ENCODE measurements at places on chromosomes 1 and 21. TPM values are rescaled to one million over a fixed set of nuclear protein-coding genes. Genes with fewer than 3 reads are reported as not detected.

Gene CLCA4
- 639 TPM for total RNA-seq

Gene RGS7
- not detected for total RNA-seq

Gene GPR153
- total RNA-seq: 12.3 TPM

Gene RUNX3
- total RNA-seq: 5.7 TPM

Gene KLHDC9
- total RNA-seq: 1.4 TPM

Gene RXRG
- total RNA-seq: 0.15 TPM

Gene FLAD1
- total RNA-seq: 29.4 TPM

Gene WDR4
- total RNA-seq: 4.1 TPM

Gene GREM2
- 0.56 TPM for total RNA-seq

GRCh38 chr1:61851849-61852669 lies 109.8 kb downstream of the PATJ start:
- no peak overlapping the region for H3K4me3 ChIP-seq
- H3K36me3 ChIP-seq: no peaks in the 10 kb centered on the region
- no peaks in the 10 kb centered on the region for H3K4me1 ChIP-seq
- H3K27ac ChIP-seq: no peak overlapping the region
- no peaks in the 10 kb centered on the region for H3K27me3 ChIP-seq
- DNase-seq: no peak

GRCh38 chr1:42999308-42999707 lies 40.6 kb upstream of the SLC2A1 start:
- no peak overlapping the region for H3K27ac ChIP-seq
- H3K4me1 ChIP-seq: no peaks in the 10 kb centered on the region
- no peaks in the 10 kb centered on the region for H3K36me3 ChIP-seq
- no peak overlapping the region for H3K4me3 ChIP-seq
- H3K27me3 ChIP-seq: no peaks in the 10 kb centered on the region

GRCh38 chr1:233998891-233999290 lies 94.4 kb downstream of the SLC35F3 start:
- H3K27ac ChIP-seq: no peak overlapping the region
- no peak for DNase-seq
- H3K36me3 ChIP-seq: no peaks in the 10 kb centered on the region
- no peaks in the 10 kb centered on the region for H3K4me1 ChIP-seq

DNA sequence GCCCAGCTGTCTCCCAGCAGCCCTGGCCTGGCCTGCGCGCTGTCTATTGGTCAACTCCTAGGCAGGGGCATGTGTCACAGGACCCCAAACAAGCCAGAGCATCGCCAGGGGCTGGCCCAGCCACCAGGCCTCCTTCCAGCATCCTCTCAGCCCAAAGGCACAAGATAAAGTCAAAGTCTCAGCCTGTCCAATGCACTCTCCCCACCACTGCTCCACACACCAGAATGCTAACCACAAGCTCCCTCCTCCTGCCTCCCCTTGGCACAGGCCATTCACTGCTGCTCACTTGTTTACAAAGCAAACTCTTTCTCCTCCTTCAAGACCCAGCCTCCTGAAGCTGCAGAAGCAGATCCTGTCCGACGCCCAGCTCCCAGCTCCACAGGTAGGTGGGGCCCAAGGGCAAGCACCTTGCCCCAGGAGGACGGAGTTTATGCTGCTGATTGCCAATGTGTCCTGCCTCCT lies 133.4 kb downstream of the DMRTB1 start:
- H3K4me1 ChIP-seq: no peaks in the 10 kb centered on the region
- DNase-seq: no peak
- no peaks in the 10 kb centered on the region for H3K27me3 ChIP-seq

DNA sequence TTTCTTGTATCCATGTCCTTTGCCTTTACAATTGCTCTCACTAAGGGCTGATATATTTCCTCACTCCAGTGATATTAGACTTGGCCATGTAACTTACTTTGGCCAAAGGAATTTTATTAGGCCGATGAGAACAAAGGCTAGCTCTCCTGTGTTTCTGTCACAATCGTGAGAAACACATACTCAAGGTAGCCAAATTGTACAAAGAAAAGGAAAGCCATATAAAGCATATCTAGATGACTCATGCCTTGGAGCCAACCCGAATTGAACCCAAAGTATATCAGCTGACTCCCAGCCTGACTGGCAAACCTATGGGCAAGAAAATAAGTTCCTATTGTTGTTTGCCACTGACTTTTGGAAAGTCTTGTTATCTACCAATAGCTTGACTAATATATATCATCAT lies 371.7 kb upstream of the LRRC7 start:
- no peak for DNase-seq
- no peaks in the 10 kb centered on the region for H3K36me3 ChIP-seq
- no peak overlapping the region for H3K4me3 ChIP-seq
- H3K27ac ChIP-seq: no peak overlapping the region
- H3K4me1 ChIP-seq: no peaks in the 10 kb centered on the region
- H3K27me3 ChIP-seq: no peaks in the 10 kb centered on the region

DNA sequence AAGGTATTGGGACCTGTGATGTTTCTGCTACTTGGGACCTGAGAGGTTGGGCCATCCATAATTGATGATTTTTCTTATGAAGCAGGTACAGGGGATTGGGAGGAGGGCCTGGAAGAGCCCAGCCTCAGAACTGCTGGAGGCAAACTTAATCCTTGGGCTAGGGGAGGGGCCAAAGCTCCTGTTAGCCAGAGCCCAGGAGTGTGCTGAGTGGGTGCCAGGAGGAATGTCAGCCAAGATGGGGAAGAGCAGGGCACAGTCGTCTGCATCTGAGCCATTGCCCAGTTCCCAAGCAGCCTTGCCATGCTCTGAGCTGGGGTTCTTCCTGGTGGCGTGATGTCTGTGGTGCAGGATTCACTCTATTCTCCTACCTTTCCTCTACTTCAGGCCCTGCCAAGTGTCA lies 5.8 kb downstream of the MAPKAPK2 start:
- H3K27ac ChIP-seq: no peak overlapping the region
- no peak for DNase-seq
- H3K4me3 ChIP-seq: no peak overlapping the region
- H3K36me3 ChIP-seq: peaks cover 16% of the 10 kb centered on the region
- no peaks in the 10 kb centered on the region for H3K27me3 ChIP-seq

GRCh38 chr1:31183927-31184554 lies 55.6 kb downstream of the NKAIN1 start:
- no peaks in the 10 kb centered on the region for H3K27me3 ChIP-seq
- DNase-seq: no peak
- H3K4me3 ChIP-seq: no peak overlapping the region
- peaks cover 13% of the 10 kb centered on the region for H3K4me1 ChIP-seq
- H3K27ac ChIP-seq: no peak overlapping the region
- no peaks in the 10 kb centered on the region for H3K36me3 ChIP-seq

DNA sequence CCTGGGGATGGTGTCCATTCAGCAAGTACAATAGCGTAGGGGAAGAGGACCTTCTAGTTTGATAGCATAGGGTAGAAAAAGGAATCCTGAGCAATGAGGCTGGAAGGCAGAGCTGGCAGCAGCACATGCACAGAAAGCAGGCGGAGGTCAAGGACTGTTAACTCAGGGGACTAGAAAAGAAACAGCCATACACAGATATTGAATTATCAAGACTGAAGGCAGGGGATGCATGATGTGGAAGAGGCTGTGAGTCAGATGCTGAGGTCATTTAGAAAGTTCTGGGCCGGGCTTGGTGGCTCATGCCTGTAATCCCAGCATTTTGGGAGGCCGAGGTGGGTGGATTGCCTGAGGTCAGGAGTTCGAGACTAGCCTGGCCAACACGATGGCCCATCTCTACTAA lies 65.6 kb downstream of the OPTC start:
- no peaks in the 10 kb centered on the region for H3K27me3 ChIP-seq
- H3K4me1 ChIP-seq: peaks cover 34% of the 10 kb centered on the region
- H3K4me3 ChIP-seq: no peak overlapping the region
- no peaks in the 10 kb centered on the region for H3K36me3 ChIP-seq
- peak overlapping the region; percentile 78 for H3K27ac ChIP-seq

- no peak for DNase-seq
- no peak overlapping the region for H3K4me3 ChIP-seq
- H3K36me3 ChIP-seq: no peaks in the 10 kb centered on the region
- no peaks in the 10 kb centered on the region for H3K27me3 ChIP-seq
Observed at GRCh38 chr1:240109920-240110636, 18.4 kb downstream of the FMN2 start.

- H3K27ac ChIP-seq: peak overlapping the region; percentile 74
- DNase-seq: no peak
- H3K27me3 ChIP-seq: no peaks in the 10 kb centered on the region
- H3K36me3 ChIP-seq: peaks cover 21% of the 10 kb centered on the region
- peaks cover 74% of the 10 kb centered on the region for H3K4me1 ChIP-seq
- no peak overlapping the region for H3K4me3 ChIP-seq
Observed at GRCh38 chr1:203668401-203668800, 41.8 kb downstream of the ATP2B4 start.

Measured in esophagus squamous epithelium (tissue), 5 donors.